B cell (primary cell): ENCODE measurements at places on chromosomes 1 and 21. TPM values are rescaled to one million over a fixed set of nuclear protein-coding genes. Genes with fewer than 3 reads are reported as not detected.

- H3K36me3 ChIP-seq, result peaks cover 14% of the 10 kb centered on the region
- H3K4me1 ChIP-seq, result peaks cover 3% of the 10 kb centered on the region
- H3K4me3 ChIP-seq, result no peak overlapping the region
- no peak for DNase-seq
- no peaks in the 10 kb centered on the region for H3K27me3 ChIP-seq
Measured at GRCh38 chr1:40736085-40736531, 44.6 kb downstream of the NFYC start.

- no peak overlapping the region for H3K4me3 ChIP-seq
- no peak for DNase-seq
- H3K27ac ChIP-seq, result no peak overlapping the region
- H3K4me1 ChIP-seq, result no peaks in the 10 kb centered on the region
- no peaks in the 10 kb centered on the region for H3K27me3 ChIP-seq
Measured at GRCh38 chr1:220281159-220281574, 8.9 kb upstream of the RAB3GAP2 start.

GRCh38 chr1:106924360-106924759, 132.1 kb upstream of the PRMT6 start:
- no peak overlapping the region for H3K27ac ChIP-seq
- H3K27me3 ChIP-seq, result no peaks in the 10 kb centered on the region
- no peak for DNase-seq
- H3K4me3 ChIP-seq, result no peak overlapping the region
- H3K4me1 ChIP-seq, result no peaks in the 10 kb centered on the region
- H3K36me3 ChIP-seq, result no peaks in the 10 kb centered on the region

The SRGAP2C gene
- 38.8 and 40.7 TPM in 2 replicates for total RNA-seq

The KCNK2 gene
- not detected in 2 replicates for total RNA-seq
